ENCODE measurements at places on chromosomes 5 and 9.

DNA sequence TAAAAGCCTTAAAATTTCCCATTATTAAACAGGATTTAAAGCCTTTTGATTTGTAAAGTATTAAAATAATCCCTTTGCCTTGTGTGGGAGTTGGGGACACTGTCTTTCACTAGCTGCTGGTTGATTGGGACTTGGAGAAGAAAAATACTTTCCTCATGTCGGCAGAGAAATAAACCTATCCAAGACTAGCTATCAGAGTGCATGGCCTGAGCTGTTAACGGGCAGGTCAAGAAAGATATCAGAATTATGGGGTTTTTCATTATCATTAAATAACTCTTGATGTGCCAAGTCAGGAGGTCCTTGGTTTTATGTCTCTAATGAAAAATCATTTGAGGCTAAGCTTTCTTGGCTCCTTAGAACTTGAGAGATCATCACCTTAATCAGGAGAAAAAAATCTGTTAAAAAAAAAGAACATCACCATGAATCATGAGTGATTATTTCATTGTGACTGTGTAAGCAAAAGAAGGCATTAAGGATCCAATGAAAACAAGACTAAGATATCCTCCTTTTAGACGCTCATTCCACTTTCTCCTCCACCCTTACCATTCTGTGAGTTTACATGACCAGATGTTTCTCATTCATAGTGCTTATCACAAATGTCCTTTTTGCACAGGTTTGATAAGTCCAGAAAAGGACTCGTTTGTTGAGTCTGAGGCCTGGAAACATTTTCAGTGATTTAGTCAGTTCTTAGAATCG, 140.4 kb upstream of the EGFLAM start:
- no peak for DNase-seq

DNA sequence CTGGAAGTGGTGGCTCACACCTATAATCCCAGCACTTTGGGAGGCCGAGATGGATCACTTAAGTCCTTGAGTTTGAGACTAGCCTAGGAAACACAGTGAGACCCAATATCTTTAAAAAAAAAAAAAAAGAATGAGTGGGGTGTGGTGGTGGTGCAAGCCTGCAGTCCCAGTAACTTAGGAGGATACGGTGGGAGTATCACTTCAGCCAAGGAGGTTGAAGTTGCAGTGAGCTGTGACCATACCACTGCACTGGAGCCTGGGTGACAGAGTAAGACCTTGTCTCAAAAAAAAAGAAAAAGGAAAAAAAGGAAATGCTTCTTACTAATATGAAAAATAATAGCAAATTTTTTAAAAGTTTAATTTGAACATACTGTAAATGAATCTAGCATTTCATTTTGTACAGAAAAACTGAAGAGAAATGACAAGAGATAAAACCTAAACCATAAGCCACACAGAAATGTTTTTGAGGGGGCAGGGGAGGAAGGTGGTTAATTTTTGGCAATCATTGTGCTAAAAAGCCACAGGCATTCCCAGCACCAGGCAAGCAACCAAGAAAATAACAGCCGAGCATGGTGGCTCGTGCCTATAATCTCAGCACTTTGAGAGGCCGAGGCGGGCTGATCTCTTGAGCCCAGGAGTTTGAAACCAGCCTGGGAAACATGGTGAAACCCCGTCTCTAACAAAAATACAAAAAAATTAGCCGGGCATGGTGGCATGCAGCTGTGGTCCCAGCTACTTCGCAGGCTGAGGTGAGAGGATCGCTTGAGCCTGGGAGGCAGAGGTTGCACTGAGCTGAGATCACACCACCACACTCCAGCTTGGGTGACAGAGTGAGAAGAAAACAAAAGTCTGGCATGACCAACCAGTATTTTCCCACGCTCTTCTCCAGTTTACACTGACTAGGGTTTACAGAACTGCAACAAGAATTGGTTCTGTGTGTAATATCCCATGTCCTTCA, 114.5 kb upstream of the NR5A1 start:
- DNase-seq, result no peak

DNA sequence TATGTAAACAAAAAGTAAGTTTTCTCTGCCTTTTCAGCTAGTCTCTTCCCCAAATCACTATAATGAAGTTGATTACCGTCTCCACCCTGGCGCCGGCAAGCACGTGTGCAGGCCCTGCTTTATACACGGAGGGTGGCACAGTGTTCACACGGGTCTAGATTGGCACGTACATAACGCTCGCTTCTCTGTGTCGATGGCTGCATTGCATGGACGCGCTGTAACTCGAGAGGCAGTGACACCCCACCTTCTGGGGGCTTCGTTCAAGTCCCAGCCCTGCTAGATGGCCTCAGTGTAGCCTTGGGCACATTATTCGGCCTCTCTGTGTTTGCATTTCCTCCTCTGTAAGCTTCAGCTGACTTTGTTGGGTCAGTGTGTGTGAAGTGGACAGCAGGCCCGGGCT, 223.9 kb downstream of the FANCC start:
- DNase-seq, result no peak

- DNase-seq, result no peak
These were observed 51.6 kb downstream of the ENTREP1 start for GRCh38 chr9:69376651-69377050.

DNA sequence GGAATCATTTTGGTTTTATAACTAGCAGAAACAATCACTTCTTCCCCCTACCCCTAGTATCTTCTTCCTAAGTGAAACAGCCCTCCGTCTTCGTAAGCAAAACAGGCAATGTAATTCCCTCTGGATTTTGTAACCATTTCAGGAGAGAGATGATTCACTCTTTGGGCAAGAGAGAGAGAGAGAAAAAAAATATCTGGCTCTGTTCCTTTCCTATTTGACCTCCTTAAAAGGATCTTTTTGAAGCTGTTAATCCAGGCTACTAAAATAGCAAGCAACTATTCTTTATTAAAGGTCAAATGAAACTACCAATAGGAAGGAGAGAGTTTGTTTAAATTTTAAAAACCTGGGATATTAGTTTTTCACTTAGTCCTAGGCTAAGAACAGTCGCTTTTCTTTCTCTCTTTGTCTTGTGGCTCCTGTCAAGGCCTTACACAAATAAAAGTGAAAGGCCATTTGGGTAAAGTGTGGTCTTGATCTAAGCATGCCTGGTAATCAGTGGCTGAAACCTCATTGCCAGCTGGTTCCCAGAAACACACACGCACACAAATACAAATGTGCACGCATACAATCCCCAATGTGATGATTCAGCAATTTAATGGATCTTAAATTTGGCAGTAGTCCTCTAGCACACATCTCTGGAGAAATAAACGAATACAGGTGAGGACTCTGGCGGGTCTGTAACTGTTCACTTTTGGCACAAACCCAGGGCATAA, 70.2 kb downstream of the PRUNE2 start:
- DNase-seq, result no peak

GRCh38 chr9:14702200-14702720, 9.0 kb upstream of the ZDHHC21 start:
- DNase-seq, result no peak

GRCh38 chr9:90442723-90443122, 199.9 kb downstream of the DIRAS2 start:
- DNase-seq, result no peak

- no peak for DNase-seq
These were observed 71.8 kb upstream of the TBC1D2 start for GRCh38 chr9:98327249-98327561.

GRCh38 chr9:134338394-134339182, 12.3 kb downstream of the RXRA start:
- no peak for DNase-seq

DNA sequence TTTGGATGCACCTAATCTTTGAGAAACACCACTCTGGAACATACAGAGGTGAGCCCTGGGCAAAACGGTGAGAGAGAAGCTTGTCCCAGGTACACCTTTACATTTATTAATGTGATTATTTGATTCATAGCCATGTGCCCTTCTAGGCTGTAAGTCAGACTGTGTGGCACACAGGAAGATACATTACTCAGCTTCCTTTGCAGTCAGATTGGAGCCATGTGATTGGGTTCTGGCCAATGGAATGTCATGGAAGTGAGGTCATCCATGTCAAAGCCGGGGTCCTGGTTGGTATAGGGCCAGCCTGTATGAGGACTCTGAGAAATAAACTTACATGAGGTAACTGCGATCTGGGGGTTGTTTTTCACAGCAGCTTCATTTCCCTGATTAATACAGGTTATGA, 106.8 kb upstream of the CD180 start:
- DNase-seq, result no peak

DNA sequence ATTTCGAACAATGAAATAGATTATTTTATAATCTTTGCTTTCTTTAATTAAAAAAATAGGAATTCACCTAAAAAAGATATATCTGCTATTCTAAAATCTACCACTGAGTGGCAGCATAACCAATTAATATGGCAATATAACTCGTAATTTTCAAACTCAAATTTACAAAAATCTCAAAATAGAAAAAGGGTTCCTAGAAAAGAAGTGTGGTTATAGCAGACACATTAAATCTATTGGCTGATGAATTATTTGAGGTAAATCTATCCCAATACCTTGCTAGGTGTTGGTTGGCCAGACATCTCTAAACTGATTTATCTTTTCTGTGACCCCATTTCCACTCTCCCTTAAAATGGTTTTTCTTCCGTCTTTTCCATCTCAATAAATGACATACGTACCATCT, 30.2 kb upstream of the NRG2 start:
- DNase-seq, result no peak

DNA sequence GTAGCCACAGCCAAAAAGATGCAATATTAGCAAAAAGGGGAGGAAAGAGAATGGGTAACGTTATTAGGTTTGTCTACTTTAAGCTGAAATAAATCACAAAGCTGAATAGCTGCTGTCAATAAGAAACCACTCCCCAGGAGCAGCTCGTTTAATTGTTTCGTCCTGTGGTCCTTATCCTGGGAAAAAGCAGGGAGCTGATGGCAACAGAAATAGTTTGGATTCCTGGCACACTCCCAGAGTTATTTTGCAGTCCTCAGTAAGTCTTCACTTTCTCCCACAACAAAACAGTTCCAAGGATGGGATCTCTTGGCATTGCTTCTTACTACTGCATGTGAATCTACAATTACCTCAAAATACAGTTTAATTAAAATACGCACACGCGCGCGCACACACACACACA, 28.8 kb downstream of the FRMD3 start:
- DNase-seq, result peak; percentile 65

DNA sequence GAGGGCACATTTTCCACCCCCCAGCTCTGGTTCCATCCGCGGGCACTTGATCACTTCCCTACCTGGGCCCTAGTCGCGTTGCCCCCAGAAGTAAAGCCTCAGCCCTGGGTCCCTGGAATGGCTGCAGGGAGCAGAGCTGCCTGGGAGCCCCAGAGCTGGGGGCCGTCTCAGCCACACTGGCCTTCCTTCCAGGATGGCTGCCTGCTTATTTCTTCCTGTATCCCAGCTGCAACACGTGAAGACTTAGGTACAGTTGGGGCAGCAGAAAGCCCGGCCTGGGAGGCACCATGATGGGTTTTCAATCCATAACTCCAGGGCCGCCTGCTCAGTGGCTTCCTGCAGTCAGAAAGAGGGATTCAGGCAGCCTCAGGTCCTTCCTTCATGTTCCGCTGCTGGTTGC, 232.3 kb downstream of the IRX2 start:
- DNase-seq, result no peak

GRCh38 chr5:139091439-139092156, 106.6 kb downstream of the SIL1 start:
- peak; percentile 18 for DNase-seq
